Melanocyte of skin (primary cell): ENCODE measurements at places on chromosomes 16 and 17. TPM values are rescaled to one million over a fixed set of nuclear protein-coding genes. Genes with fewer than 3 reads are reported as not detected.

Gene ATP6V0A1
- 158 and 186 TPM in 2 replicates for total RNA-seq

Gene SLC12A3
- not detected in 2 replicates for total RNA-seq

Gene ULK2
- 33.0 and 61.4 TPM in 2 replicates for total RNA-seq

Gene TBX4
- not detected in 2 replicates for total RNA-seq

Gene ALOXE3
- not detected in 2 replicates for total RNA-seq

Gene CHRNE
- total RNA-seq, result 0.15 TPM in 1 of 2 replicates, not detected in the other

Gene CDRT4
- 0.67 TPM in 1 of 2 replicates, not detected in the other for total RNA-seq

Gene RABEP2
- 20.6 and 25.8 TPM in 2 replicates for total RNA-seq

Gene TBC1D28
- total RNA-seq, result not detected in 2 replicates

Gene CX3CL1
- 3.3 and 4.0 TPM in 2 replicates for total RNA-seq

Gene ZP2
- total RNA-seq, result not detected in 2 replicates

Gene DLX4
- not detected in 2 replicates for total RNA-seq

Gene ELMO3
- 0.33 and 0.62 TPM in 2 replicates for total RNA-seq

Gene ESRP2
- under 0.01 TPM in 1 of 2 replicates, not detected in the other for total RNA-seq

Gene SALL1
- total RNA-seq, result not detected in 2 replicates

Gene RASL10B
- 0.33 and 0.93 TPM in 2 replicates for total RNA-seq

Gene ECI1
- total RNA-seq, result 23.4 and 36.0 TPM in 2 replicates

Gene DYNLL2
- 6.9 and 15.3 TPM in 2 replicates for total RNA-seq

Gene TLCD1
- total RNA-seq, result 4.7 and 5.2 TPM in 2 replicates

Gene C16orf96
- total RNA-seq, result under 0.01 TPM in 1 of 2 replicates, not detected in the other

Gene RHBDL3
- total RNA-seq, result 0.15 and 0.33 TPM in 2 replicates

Gene HAS3
- 0.36 and 1.0 TPM in 2 replicates for total RNA-seq

Gene ANKFN1
- not detected in 2 replicates for total RNA-seq

Gene PDILT
- total RNA-seq, result not detected in 2 replicates

Gene SLC4A1
- total RNA-seq, result under 0.01 TPM in 1 of 2 replicates, not detected in the other

Gene CCL15
- not detected in 2 replicates for total RNA-seq

Gene ATF7IP2
- 3.1 and 37.4 TPM in 2 replicates for total RNA-seq

Gene PLK1
- total RNA-seq, result 13.1 and 31.3 TPM in 2 replicates

Gene FOXN1
- total RNA-seq, result not detected in 2 replicates

Gene KRT33A
- total RNA-seq, result not detected in 2 replicates

Gene FAM171A2
- total RNA-seq, result 1.2 and 2.7 TPM in 2 replicates

Gene CHST5
- 0.34 TPM in 1 of 2 replicates, not detected in the other for total RNA-seq

Gene HS3ST3A1
- 0.31 and 0.33 TPM in 2 replicates for total RNA-seq

Gene SNRNP25
- 16.4 and 18.2 TPM in 2 replicates for total RNA-seq

Gene ADGRG1
- 142 and 165 TPM in 2 replicates for total RNA-seq

Gene TUBB3
- 126 and 245 TPM in 2 replicates for total RNA-seq

Gene ABCC12
- total RNA-seq, result not detected in 2 replicates

Gene NGFR
- total RNA-seq, result 1.7 and 2.2 TPM in 2 replicates

Gene CA4
- not detected in 2 replicates for total RNA-seq

Gene SARM1
- total RNA-seq, result 16.4 and 17.9 TPM in 2 replicates

Gene NACA2
- total RNA-seq, result not detected in 2 replicates

Gene KRTAP3-1
- not detected in 2 replicates for total RNA-seq

Gene TBC1D3H
- not detected in 2 replicates for total RNA-seq

Gene SLC13A2
- not detected in 2 replicates for total RNA-seq

Gene CCDC200
- not detected in 2 replicates for total RNA-seq
